ENCODE measurements at places on chromosomes 3 and 15.

GRCh38 chr3:87101861-87102625, 111.1 kb upstream of the VGLL3 start:
- no peak for DNase-seq

DNA sequence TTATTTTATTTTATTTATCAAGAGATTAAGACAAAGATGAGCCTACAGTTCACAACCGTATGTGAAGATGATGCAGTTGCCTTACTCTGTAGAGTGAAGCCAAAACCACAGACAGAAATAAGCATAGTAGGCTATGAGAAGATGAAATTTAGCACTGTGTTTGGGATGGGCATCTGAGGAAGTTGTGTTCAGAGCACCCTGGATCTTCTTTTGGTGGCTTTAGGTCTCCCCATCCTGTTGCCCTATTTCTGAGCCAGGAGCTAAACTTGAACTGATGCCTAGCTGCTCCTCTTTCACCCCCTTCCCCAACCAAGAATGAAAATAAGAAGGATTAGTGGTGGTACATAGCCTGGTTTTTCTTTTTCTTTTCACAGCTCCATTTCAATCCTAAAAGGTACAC, 328.1 kb upstream of the TBL1XR1 start:
- DNase-seq: no peak

GRCh38 chr3:67854663-67855062, 200.3 kb upstream of the SUCLG2 start:
- no peak for DNase-seq

DNA sequence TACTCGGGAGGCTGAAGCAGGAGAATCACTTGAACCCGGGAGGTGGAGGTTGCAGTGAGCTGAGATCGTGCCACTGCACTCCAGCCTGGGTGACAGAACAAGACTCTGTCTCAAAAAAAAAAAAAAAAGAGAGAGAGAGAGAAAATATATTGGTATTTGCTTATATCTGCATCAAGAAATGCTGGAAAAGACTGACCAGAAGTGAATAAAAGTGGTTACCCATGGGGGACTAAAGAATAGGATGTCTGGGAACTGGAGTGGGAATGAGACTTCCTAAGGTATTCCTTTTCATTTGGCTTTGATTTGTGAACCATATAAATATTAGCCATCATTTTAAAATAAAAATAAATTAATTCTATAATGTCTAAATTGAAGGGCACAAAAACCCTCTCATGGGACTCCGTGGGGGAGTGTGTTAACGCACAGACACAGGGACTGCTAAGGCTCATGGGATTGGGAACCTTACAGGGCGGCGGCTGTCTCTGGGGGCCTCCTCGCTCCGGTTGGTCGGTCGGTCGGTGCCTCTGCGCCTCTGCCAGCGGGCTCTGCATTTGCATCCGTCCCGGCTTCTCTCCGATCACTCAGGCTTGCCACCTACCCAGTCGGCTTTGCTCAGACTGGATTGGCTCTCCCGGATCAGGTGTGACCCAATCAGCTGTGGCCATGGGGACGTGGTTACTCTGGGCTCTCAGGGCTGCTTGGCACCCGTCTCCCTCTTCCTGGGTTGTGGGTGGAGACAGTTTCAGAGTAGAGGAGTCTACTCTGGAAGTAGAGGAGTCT, 12.7 kb upstream of the TSPAN3 start:
- DNase-seq: peak; percentile 30

GRCh38 chr15:38750786-38751185, 186.2 kb upstream of the RASGRP1 start:
- DNase-seq: no peak

GRCh38 chr3:184568924-184569829, 7.6 kb downstream of the EPHB3 start:
- no peak for DNase-seq

- no peak for DNase-seq
Measured at GRCh38 chr3:135806317-135806716, 159.2 kb upstream of the PPP2R3A start.

DNA sequence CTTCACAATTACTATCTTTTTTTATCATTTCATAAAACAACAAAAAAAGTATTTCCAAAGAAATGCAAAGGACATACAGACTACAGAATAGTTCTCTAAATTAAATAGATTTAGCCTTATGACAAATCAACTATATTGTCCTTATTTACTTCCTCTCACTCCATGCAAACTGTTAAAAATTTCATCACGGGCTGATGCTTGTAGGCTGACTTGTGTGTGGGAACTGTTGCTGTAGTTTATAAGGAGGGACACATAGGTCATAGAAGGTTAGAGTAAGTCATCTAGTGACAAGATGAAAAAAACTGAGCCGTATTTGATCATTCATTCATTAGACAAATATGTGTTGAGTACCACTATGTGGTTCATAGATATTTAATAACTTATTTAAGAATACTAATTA, 232.5 kb upstream of the TBL1XR1 start:
- no peak for DNase-seq

GRCh38 chr15:40344217-40344616, 3.5 kb upstream of the CCDC9B start:
- DNase-seq: no peak
